ENCODE measurements at places on chromosomes 1 and 21.

DNA sequence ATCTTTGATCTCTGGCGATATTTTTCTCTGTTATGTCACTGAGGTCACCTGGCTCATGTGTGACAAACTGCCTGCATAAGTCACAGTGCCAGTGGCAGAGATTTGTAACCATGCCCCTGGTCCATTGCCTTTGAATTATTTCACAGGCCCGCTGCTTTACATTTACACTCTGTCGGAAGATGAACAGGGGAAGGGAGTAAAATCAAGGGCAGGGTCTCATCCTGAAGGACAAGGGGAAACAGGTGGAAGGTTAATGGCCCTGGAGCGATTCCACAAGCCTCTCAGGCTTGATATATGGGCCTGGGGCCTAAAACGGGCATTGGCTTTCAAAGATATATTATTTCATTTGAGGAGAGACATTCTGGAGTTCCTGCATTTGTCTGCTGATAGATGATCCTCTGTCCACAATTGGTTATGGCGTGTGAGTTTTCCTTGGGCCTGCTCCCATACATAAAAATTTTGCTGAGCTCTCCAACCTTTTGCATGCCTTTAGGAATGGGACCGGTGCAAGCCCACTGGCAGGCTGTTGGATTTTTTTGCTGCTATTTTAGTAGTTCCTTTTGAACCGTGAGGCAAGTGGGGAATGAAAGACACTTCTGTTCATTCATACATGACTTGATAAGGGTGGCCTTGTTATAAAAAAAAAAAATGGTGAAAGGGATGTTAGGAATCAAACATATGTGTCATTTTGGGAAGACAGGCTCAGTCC is 51.9 kb downstream of the NR5A2 start:
- no peak for DNase-seq

GRCh38 chr1:167359295-167359694 is 138.6 kb downstream of the POU2F1 start:
- no peak for DNase-seq

DNA sequence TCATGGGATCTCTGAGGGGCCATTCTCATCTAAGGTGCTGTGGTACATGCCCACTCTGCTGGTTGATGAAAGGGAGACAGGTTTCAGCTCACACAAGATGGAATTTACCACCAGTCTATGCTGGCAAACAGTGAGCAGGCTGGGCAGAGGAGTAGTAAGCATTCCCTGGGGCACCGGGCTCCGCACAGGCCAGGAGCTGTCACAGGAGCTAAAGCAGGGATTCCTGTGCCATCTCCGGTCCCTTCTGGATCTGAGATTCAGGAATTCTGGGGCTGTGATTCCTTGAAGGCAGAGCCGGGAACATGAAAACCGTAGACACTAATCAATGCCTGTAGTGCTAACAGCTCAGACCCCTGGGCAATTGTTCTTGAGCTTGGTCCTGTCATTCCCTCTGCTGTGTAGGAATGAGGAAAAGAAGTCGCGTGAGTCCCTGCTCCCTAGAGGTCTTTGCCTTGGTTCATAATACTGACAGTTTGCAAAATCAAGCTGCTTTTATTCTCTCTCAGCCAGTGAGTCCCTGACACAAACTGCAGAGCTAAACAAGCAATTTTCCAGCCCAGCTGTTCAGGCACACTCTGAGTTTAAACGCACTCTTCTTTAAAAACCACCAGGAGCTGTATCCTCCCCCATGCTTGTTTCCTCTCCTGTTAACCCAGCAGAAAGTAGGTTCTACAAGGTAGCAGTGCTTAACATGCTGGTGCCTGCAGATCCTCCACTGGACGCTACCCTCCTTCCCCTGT is 52.5 kb downstream of the MDM4 start:
- DNase-seq, result no peak

DNA sequence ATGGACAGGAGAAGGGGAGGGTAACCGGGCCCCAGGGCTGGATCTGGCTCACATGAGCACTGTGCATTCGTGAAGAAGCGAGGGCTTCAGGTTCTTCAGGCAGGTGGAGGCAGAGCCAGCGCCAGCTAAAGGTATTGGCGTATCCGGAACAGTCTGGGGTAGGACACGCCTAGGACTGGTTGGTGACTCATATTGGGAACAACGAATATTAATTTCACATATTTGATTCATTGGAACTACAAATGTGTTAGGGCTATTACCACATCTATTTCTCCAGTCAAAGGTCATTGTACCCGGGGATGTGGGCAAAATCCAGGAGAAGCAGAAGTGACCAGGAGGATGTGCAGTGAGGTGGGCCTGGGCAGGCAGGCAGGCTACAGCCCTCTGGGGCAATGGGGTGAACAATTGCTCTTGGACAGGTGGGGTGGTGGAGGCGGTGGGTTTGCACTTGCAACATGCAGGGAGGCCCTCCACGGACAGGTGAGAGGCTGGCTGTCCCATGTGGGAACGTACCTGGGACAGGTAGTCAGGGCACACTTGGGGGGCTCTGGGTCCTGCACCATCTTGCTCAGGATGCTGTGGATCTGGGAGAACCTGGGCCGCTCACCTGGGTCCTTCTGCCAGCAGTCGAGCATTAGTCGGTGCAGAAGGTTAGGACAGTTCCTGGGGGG is 26.7 kb downstream of the CDCA8 start:
- no peak for DNase-seq

DNA sequence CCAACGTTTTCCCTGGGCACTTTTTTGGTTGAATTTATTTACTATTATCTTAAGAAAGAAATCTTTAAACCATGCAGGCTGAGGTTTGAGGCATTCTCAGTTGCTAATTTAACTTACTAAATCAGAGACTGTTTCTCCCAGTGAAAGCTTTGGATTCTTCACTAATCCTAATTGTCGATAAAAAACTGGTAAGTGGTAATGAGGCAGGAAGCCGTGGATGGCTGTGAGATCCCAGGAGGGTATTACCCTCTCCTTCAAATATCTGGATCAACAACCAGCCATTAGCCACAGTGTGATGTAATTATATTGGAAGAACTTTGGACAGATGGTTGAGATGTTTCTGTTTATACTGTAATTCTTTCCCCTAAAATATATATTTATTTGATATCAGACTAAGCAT is 485.0 kb downstream of the DISC1 start:
- no peak for DNase-seq

DNA sequence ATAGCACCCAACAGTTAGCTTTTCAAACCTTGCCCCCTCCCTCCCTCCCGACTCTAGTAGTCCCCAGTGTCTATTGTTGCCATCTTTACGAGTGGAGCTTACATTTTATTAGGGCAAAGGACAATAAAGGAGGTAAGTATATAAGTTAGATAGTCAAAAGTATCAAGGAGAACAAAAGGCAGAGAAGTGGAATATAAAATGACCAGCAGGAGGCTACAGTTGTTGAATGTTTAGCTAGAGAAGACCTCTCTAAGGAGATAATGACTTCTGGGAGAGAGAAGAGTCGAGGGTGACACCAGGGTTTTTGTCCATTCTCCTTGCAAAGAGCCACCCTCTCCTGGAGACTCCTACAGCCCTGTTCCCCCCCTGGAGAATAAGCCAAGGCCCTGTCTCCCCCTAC is 48.7 kb downstream of the SYT6 start:
- no peak for DNase-seq

DNA sequence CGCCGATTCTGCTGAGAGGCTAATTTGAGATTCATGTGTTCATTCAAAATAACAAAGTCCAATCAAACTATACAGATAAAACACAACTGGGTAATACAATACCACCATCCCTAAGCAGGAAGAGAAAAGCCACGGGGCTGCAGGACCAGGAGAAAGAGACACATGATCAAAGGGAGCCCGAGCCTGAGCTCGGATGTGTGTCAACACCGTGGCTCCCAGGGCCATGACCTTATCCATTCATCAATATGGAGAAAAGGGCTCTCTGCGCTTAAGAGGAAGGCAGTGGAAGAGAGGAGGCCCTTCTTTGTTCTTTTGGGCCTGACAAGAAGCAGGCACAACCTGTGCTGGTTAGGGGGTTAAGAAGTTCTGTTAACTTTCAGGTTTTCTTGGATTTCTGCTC is 56.7 kb downstream of the HUNK start:
- DNase-seq, result no peak

- no peak for DNase-seq
These were observed 284.0 kb downstream of the PTPRC start for GRCh38 chr1:198922638-198923430.

DNA sequence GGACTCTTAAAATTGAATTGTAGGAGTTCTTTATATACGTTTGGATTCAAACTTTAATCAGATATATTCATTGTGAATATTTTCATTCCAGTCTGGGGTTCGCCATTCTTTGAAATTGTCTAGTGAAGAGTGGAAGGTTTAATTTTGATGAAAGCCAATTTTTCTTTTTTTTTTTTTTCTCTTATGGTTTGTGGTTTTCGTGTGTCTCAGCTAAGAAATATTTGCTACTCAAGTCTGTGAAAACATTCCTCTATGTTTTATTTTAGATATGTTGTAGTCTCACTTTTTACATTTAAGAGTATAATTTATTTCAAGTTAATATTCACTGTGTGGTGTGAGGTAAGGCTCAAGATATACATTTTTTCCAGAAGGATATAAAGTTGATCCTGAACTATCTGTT is 220.5 kb downstream of the KCNT2 start:
- no peak for DNase-seq

- no peak for DNase-seq
These were observed 42.6 kb downstream of the PCNT start for GRCh38 chr21:46366561-46366960.

- DNase-seq, result no peak
These were observed 30.3 kb downstream of the PRDM2 start for GRCh38 chr1:13730291-13730690.

GRCh38 chr1:16013220-16013907 is 4.5 kb downstream of the HSPB7 start:
- no peak for DNase-seq

DNA sequence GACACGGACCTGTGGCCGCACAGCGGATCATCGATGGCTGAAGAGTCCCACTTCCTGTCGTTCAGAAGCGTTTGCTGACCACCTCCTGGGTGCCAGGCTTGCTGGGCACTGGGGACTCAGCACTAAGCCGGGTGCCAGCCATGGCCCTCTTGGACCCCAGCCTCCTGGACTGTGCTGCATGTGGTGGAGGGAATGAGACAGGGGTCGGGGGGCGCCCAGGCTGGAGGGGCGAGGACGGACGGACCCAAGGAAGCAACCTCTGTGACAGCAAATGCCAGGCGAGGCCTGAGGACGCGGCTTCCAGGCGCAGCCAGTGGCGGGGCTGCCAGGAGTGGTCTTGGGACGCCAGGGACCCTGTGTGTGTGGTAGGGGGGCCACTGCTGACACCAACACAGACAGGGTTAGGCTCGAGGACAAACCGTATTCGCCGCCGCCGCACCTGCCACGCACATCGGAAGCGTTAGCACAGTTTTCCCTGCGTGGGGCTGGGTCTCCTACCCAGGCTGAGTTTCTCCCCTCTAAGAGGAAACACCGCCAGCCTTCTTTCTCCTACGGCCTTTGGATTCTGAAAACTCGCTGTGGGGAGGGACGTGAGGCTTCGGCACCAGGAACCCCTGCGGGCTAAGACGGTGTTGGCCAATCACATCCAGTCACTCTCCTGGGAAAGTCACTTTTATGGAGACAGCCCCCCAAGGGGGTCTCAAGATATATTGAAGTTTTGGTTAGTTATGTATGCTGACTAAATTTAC is 3.1 kb upstream of the MXRA8 start:
- DNase-seq, result no peak

DNA sequence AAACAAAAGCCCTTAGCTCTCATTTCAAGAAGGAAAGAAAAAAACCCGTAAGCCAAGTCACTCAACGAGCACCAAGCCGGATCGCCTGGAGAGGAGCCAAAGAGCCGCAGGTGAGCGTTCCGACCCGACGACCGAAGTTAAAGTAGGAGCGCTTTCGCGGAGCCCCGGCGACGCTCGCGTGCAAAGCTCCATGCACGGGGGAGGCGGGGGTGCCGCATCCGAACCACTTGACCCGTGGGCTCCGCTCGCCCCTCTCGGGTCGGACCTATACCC is 382 bp downstream of the GPBP1L1 start:
- DNase-seq, result peak; percentile 49

- DNase-seq, result no peak
These were observed 151.1 kb downstream of the LYPLAL1 start for GRCh38 chr1:219324629-219325367.

DNA sequence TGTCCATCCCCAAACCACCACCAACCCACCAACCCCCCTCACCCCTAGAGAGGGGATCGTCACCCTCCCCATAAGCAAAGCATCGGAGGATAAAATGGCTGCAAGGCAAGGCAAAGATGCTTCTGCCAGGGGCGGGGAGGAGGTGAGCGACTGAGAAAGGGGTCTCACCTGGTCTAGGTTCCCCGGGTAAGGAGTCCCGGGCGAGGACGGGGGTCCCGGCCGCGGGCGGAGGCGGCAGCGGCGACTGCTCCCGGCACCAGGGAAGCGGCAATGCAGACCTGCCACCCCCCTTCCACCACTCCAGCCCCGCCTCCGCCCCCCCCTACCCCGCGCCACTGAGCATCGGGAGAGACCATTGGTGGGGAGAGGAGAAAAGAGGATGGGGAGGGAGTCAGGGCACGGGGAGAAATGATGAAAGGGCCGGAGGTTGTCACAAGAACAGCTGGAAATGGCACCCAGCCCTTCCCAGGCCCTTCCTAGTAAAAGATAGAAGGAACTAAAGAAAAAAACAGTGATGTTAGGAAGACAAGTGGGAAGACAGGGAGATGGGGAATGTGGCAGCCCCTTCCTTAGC is at the start of gene SV2A:
TSS of gene SV2A (minus strand) at position 274 of the 574 bp plus-strand sequence. CDS start 4,004 bp downstream, outside the sequence.
- DNase-seq, result peak; percentile 54

DNA sequence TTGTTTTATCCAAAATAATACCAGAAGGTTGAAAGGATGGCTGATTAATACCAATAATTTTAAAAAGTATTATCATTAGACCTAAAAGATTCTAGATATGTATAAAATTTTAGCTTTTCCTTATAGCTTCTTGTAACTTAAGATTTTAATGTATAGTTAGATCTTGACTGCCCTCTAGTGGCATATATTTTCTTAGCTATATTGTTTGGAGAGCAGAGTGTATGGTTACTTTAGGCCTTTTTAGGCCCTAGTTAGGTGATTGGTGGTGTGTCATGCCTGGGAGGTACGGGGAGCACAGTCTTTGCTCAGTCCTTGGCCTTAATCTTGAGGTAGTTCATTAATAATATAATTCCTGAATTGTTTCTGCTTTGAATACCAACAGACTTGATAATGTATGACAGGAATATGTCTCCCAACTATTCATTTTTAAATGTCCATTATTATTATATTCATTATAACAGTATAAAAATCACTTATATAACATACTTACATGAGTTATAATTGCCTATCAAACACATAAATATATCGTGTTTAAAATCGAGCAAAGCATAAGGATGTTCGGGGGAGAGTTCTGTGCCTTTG is 328.4 kb downstream of the ZP4 start:
- no peak for DNase-seq

GRCh38 chr1:165632152-165632469 is 1.1 kb downstream of the MGST3 start:
- no peak for DNase-seq

GRCh38 chr21:38151021-38151645 is 105.7 kb upstream of the KCNJ15 start:
- DNase-seq, result no peak

GRCh38 chr1:5727191-5727590 is 265.0 kb downstream of the NPHP4 start:
- DNase-seq, result no peak

GRCh38 chr1:155082301-155083051 is 3.8 kb downstream of the EFNA3 start:
- no peak for DNase-seq
